Activated CD4-positive, alpha-beta T cell treated with anti-CD3 and anti-CD28 coated beads for 36 hours (primary cell): ENCODE measurements at places on chromosomes 7 and 10.

DNA sequence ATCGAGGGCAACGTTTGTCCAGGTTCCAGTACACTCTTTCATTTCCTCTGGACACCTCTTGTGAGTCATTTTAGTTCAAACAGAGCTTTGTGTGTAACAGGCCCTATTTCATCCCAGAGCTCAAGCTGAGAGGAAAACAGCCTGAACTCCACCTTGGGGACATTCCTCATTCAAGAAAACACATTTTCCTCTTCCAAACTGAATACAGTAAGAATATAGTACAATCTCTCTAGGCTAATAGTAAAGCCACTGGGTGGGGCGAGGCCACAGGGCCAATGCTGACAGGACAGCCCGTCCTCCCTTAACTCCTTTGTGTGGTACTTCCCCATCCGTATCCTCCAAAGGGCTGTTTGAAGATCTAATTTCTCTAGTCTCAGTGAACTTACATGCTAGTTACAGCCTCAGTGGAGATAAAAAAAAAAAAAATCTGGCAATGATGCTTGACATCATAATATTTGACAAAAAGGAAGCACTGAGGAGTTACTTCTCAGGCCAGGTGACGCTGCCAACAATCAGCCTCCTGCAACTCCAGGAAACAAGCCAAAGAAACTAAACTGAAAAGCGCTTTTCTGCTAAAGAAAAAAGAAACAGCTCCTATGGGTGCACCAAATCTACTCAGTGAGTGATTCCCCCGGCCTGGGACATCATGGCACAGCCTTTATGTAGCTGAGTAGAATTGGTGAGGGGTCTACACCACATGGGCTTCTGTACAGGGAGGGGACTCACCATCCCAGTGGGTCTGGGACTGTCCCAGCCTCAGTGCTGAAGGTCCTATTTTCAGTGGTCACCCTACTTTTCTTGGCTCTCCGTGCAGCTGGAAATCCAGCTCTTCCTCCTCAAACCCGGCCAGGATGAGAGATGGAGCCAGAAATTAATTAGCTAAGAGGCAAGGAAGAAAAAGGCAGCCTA is 238.2 kb upstream of the NEBL start:
- H3K27ac ChIP-seq = no peak overlapping the region
- peaks cover 8% of the 10 kb centered on the region for H3K27me3 ChIP-seq
- no peak overlapping the region for H3K4me3 ChIP-seq
- no peaks in the 10 kb centered on the region for H3K36me3 ChIP-seq
- no peak for DNase-seq

- no peaks in the 10 kb centered on the region for H3K4me1 ChIP-seq
- H3K27ac ChIP-seq = no peak overlapping the region
- H3K27me3 ChIP-seq = no peaks in the 10 kb centered on the region
- no peak overlapping the region for H3K4me3 ChIP-seq
- no peak for DNase-seq
- H3K36me3 ChIP-seq = no peaks in the 10 kb centered on the region
Measured at GRCh38 chr7:80288175-80289122, 153.8 kb downstream of the GNAI1 start.

- peaks cover 16% of the 10 kb centered on the region for H3K4me1 ChIP-seq
- H3K27ac ChIP-seq = no peak overlapping the region
- H3K4me3 ChIP-seq = no peak overlapping the region
- no peaks in the 10 kb centered on the region for H3K36me3 ChIP-seq
Measured at GRCh38 chr7:150901160-150902035, 49.1 kb downstream of the AOC1 start.

DNA sequence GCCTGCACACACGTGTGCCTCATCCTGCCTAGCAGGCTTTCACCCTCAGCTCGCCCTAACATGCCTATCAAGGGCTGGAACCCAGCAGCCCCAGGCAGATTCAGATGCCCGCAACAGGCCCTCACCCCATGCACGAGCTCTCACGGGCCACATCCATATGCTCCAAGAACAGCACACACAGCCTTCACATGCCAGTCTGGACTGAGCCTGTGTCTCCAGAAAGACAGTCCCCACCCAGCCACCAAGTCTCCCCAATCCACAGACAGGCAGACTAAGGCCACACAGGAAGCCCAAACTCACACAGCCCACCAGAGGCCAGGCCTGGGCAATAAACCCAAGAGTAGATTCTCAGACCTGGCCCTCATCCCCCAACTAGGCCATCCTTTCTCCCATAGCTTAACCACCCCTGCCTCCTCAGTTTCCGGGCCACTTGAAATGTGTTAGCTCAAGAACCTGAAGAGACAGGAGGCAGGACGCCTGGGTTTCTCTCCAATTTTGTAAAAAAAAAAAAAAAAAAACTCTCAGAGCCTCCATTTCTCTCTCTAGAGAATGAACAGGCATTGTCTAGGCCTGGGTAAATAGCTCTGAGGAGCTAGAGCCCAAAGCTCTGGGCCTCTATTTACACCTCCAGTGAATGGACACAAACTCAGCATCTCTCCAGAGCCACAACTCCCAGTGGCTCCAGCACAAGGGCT is 6.8 kb downstream of the LDB1 start:
- H3K27me3 ChIP-seq = no peaks in the 10 kb centered on the region
- DNase-seq = peak; percentile 45
- peaks cover 42% of the 10 kb centered on the region for H3K36me3 ChIP-seq
- H3K4me3 ChIP-seq = peak overlapping the region; percentile 81

DNA sequence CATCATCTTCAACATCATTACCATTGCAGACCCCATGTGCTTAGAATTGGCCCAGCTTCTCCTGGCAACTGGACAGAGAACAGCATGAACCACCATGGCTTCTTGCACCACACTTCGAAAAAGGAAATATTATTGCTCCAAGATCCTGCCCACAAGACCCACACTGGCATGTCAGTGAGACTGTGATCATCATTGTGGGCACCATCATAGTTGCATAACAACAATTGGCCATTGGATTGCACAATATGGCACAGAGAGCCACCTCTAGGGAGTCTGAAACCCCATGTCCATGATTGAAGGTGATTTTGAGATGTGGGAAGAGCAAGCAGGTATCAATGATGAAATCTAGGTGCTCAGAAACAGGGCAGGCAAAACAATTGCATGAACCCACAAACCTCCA is 918.9 kb downstream of the GRID1 start:
- H3K36me3 ChIP-seq = no peaks in the 10 kb centered on the region
- H3K4me1 ChIP-seq = no peaks in the 10 kb centered on the region
- H3K4me3 ChIP-seq = no peak overlapping the region
- DNase-seq = no peak
- peaks cover 5% of the 10 kb centered on the region for H3K27me3 ChIP-seq

GRCh38 chr7:136050462-136050847 is 73.3 kb upstream of the MTPN start:
- H3K27ac ChIP-seq = no peak overlapping the region
- no peak for DNase-seq
- peaks cover 2% of the 10 kb centered on the region for H3K27me3 ChIP-seq
- peaks cover 3% of the 10 kb centered on the region for H3K36me3 ChIP-seq
- H3K4me1 ChIP-seq = peaks cover 3% of the 10 kb centered on the region
- no peak overlapping the region for H3K4me3 ChIP-seq

GRCh38 chr10:70442332-70442988 is 979 bp upstream of the NODAL start:
- no peak for DNase-seq
- no peak overlapping the region for H3K4me3 ChIP-seq
- H3K27me3 ChIP-seq = peaks cover 30% of the 10 kb centered on the region
- H3K4me1 ChIP-seq = peaks cover 10% of the 10 kb centered on the region
- no peak overlapping the region for H3K27ac ChIP-seq

GRCh38 chr7:98556288-98556687 is 60.8 kb upstream of the NPTX2 start:
- H3K4me1 ChIP-seq = no peaks in the 10 kb centered on the region
- no peaks in the 10 kb centered on the region for H3K27me3 ChIP-seq
- H3K36me3 ChIP-seq = no peaks in the 10 kb centered on the region

GRCh38 chr7:131562941-131563340 is 6.5 kb upstream of the PODXL start:
- DNase-seq = no peak
- no peaks in the 10 kb centered on the region for H3K4me1 ChIP-seq
- no peak overlapping the region for H3K4me3 ChIP-seq
- no peaks in the 10 kb centered on the region for H3K36me3 ChIP-seq
- H3K27me3 ChIP-seq = peaks cover 14% of the 10 kb centered on the region

DNA sequence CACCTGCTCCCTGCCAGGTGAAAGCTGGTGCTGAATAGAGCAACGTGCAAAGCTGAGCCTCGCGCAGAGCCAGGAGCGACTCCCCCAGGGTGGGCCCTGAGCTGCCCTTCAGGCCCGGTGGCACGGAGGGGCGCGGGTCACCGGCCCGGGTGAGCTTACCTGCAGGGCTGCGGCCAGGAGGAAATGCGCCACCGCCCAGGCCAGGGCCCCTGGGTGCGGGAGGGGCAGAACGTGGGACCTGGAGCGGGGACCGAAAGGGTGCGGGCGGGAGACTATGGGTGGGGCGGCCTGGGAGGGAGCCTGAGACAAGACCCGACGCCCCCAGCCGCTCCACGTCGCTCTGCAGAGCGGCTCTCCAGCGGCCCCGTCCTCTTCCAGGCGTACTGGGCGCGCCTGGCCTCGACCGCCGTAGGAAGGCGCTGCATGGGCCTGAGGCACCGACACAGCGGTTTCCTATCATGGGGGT is 122.1 kb downstream of the BTAF1 start:
- DNase-seq = no peak
- no peaks in the 10 kb centered on the region for H3K36me3 ChIP-seq
- no peak overlapping the region for H3K27ac ChIP-seq
- H3K4me3 ChIP-seq = no peak overlapping the region
- H3K4me1 ChIP-seq = peaks cover 11% of the 10 kb centered on the region
- H3K27me3 ChIP-seq = no peaks in the 10 kb centered on the region

- H3K27ac ChIP-seq = no peak overlapping the region
- H3K36me3 ChIP-seq = no peaks in the 10 kb centered on the region
- no peak for DNase-seq
- H3K4me1 ChIP-seq = no peaks in the 10 kb centered on the region
- peaks cover 8% of the 10 kb centered on the region for H3K27me3 ChIP-seq
- H3K4me3 ChIP-seq = no peak overlapping the region
Measured at GRCh38 chr10:79586933-79587332, 23.8 kb upstream of the SFTPA1 start.

- H3K4me3 ChIP-seq = no peak overlapping the region
- DNase-seq = no peak
- H3K36me3 ChIP-seq = no peaks in the 10 kb centered on the region
- H3K4me1 ChIP-seq = peaks cover 2% of the 10 kb centered on the region
- no peak overlapping the region for H3K27ac ChIP-seq
Measured at GRCh38 chr7:82598958-82599357, 155.4 kb upstream of the CACNA2D1 start.

DNA sequence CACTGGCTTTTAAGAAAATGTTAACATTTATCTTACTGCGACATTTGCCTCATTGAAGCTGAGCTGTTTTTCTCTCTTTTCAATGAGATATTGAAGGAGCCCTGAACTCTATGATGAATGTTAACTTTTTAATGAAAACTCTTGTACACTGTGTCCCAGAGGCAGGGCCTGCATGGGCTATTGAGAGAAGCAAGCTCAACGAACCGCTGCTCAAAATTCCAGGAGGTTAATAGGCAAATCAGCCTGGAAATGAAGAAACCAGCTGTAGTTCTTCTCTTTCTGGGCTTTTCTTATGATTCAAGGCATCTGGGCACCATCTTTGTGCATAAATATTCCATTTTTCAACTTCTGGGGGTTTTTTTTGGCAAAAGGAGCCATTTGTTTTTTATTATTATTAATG is 168.4 kb upstream of the NPVF start:
- DNase-seq = no peak
- no peaks in the 10 kb centered on the region for H3K36me3 ChIP-seq
- no peak overlapping the region for H3K27ac ChIP-seq
- H3K4me1 ChIP-seq = peaks cover 2% of the 10 kb centered on the region
- H3K4me3 ChIP-seq = no peak overlapping the region

DNA sequence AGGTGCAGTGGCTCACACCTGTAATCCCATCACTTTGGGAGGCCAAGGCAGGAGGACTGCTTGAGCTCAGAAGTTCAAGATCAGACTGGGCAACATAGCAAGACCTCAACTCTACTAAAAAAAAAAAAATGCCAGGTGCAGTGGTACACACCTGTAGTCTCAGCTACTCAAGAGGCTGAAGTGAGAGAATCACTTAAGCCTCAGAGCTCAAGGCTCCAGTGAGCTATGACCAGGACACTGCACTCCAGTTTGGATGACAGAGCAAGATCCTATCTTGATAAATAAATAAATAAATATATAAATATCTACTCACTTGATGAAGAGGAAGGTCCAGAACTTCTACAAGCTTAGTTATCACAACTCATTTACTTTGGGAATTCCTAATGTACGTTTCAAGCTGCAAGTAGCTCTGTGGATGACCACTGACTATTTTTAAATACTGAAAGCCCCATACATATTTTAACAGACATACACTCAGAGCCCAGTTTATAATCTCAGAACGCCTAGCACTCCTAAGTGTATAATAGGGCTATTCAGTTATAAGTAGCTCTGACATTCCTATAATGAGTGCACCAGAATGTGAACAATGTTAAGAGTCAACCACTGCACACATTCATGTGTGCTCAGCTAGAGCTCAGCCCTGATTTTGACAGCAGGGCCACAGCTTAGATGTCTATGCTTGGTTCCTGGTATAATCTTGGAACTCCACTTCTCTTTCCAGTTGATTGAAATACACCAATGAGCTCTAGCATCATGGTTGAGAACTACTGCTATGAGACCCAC is 119.1 kb downstream of the CUBN start:
- peaks cover 7% of the 10 kb centered on the region for H3K36me3 ChIP-seq
- peaks cover 35% of the 10 kb centered on the region for H3K4me1 ChIP-seq
- no peak overlapping the region for H3K27ac ChIP-seq
- DNase-seq = no peak
- H3K4me3 ChIP-seq = no peak overlapping the region

- H3K27ac ChIP-seq = no peak overlapping the region
- H3K4me3 ChIP-seq = no peak overlapping the region
- peaks cover 6% of the 10 kb centered on the region for H3K27me3 ChIP-seq
- DNase-seq = no peak
Measured at GRCh38 chr7:39293056-39293823, 273.0 kb upstream of the YAE1 start.

DNA sequence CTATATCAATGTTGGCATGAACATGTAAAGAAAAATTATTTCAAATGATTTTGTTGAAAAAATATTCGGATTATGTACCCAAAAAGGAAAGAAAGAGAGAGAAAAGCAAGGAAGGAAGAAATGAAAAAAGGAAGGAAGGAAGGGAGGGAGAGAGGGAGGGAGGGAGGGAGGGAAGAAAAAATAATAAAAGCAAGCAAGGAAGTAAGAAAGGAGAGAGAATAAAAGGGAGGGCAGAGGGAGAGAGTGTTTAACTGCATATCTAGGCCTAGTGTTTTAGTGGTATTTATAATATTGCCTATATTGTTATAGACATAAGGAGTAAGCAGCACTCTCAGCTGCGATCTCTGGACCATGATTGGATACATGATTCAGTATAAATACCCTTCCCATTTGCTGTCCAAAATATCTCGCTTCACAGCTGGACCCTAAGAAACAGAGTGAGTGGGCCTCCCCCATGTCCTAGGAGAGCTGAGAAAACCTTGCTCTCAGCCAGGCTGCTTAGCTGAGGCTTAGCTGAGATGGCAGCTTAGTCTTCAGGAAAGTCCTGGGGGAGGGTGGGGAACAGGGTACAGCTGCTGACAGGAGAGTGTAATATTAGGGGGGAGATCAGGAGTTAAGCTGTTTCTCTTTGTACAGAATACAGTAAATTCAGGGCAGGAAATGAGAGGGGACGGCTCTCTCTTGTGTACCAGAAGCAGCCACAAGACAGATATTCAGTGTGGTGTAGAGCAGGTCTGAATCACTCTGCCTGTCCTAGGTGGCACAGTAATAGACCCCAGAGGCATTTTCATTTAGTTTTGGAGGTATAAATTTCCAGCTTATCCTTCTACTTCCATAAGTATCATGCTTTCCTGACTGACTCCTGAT is 66.8 kb upstream of the TARP start:
- DNase-seq = no peak
- peak overlapping the region; percentile 89 for H3K27ac ChIP-seq
- H3K27me3 ChIP-seq = no peaks in the 10 kb centered on the region
- H3K36me3 ChIP-seq = no peaks in the 10 kb centered on the region
- H3K4me3 ChIP-seq = peak overlapping the region; percentile 77
